MCF 10A (cell line): ENCODE measurements at places on chromosomes 6 and 20. TPM values are rescaled to one million over a fixed set of nuclear protein-coding genes. Genes with fewer than 3 reads are reported as not detected.
A peak's percentile ranks its signal among the peaks of the same experiment; 100 is the strongest.

DNA sequence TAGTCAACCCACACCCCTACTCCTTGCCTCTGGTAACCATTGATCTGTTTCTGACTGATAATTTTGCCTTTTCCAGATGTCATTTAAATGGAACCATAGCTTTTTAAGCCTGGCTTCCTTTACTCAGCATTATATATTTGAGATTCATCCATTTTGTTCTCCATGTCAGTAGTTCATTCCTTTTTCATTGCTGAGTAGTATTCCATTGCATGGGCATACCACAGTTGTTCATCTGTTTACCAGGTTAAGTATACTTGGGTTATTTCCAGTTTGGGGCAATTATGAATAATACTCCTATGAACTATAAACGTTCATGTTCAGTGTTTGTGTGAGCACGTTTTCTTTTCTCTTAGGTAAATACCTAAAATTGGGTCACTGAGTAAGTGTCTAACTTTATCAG, 25.1 kb downstream of the FGD2 start:
- no peak for DNase-seq

- DNase-seq = peak; percentile 3
Observed at GRCh38 chr6:92690997-92691599, 728.3 kb downstream of the EPHA7 start.

The SYCP2 gene
- total RNA-seq = 0.35 and 0.61 TPM in 2 replicates

The MATN4 gene
- total RNA-seq = 0.20 TPM in 1 of 2 replicates, not detected in the other

The NOP56 gene
- 228 and 340 TPM in 2 replicates for total RNA-seq
